ENCODE measurements at places on chromosomes 6 and 20. TPM values are rescaled to one million over a fixed set of nuclear protein-coding genes. Genes with fewer than 3 reads are reported as not detected.

- no peak for DNase-seq
These were observed 1.4 kb upstream of the STX11 start for GRCh38 chr6:144148886-144149285.

Gene SLC22A3
- total RNA-seq: 2.9 TPM

- no peak for DNase-seq
These were observed 116.6 kb upstream of the RPS6KA2 start for GRCh38 chr6:166743406-166744222.

- peak; percentile 9 for DNase-seq
These were observed 864.2 kb downstream of the KIF16B start for GRCh38 chr20:15708984-15709598.

DNA sequence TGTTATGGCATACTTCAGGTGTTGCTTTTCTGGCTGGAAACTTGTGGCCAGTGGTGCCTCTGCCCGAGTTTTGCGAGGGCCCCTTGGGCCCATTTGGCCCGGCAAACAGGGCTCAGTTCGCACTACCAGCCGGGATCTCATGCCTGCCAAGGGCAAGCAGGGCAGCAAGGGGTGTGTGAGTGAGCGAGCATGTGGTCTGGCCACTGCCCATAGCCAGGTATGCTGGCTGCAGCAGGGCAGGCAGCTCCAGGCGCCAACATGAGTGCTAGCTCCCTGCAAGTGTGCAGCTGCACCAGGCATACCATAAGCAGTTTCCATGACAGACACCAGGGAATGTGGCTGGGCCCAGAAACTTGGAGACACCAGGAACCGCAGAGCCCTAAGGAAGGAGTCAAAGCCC lies 389.5 kb downstream of the NKAIN2 start:
- DNase-seq: no peak

All from HT-29 (cell line).